ENCODE measurements at places on chromosomes 6 and 20.

DNA sequence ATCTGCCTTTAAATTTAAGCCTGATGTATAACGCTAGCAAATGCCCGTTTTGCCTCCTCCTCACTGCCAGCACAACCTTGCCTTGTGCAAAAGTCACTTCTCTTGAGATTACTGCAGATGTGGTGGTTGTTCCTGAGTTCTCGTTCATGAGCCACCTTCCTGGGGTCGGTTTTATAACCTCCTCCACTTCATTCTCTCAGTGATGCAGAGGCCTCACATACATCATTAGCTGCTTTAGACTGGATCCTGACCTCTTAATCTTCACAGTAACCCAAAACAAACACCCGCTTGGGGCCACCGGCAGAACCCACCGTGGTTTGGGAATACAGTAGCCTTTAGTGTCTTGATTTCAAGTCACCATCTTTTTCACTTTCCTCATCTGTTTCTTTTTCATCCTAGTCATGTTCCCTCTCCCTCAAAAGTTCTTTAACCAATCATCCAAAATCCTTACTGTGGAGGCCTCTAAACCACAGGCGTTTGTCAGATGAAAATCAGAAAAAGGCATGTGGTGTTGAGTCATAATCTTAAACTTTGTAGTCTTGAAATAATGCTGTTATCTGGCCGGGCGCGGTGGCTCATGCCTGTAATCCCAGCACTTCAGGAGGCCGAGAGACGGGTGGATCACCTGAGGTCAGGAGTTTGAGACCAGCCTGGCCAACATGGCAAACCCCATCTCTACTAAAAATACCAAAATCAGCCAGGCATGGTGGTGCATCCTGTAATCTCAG lies 430.3 kb upstream of the SOX4 start:
- DNase-seq, result peak; percentile 71

DNA sequence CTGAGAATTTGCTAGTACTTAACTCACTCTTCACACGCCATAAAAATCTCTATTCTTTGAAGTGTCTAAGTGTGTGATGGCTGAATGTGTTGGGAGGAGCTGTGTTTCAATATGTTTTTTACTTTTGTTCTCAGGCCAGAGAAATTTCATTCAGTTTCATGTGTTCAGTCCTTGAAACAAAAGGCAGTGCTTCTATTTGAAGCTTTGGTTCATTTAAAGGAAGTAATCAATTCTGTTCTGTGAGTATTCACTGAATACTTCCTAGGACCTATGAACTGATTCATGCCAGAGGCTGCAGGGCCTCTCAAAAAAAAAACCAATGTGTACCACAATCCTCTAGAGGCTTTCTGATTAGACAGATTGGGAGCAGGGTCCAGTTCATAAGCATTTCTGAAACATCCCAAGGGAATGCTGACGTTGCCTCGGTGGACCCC lies 12.4 kb upstream of the F13A1 start:
- no peak for DNase-seq

DNA sequence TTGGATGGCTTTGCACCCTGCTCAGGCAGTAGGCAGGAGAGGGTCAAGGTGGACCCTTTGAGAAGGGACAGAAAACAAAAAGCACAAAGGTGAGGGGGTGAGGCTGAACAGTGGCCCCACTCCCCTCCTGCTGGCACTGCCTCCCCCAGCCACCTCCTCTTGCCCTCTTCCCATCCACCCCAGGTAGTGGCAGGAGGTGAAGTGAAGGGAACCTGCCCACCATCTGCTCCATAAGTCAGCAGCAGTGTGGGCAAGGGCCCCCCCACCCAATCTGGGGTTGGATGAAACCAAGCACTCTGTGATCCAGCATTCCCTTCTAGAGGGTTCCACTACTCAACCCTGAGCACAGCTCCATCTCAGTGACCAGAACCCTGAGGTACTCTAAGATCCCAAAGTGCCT lies 26.1 kb upstream of the SLC22A7 start:
- no peak for DNase-seq

DNA sequence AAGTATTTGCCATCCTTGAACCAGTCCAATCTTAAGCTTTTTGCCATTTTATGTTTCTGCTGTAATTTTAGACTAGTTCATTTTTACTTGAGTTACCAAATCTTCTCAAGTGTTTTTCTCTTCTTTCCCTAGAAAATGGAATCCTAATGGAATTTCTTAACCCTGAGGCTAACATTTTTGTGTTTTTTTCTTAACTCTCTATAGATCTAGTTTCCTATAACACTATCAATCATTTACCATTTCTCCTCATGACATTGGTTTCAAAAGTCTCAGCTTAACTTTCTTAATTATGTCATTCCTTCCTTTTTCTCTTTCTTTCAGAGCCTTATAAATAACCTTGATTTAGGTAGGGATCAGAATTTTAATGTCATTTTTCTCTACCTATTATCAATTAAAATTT lies 54.8 kb downstream of the SENP6 start:
- no peak for DNase-seq

DNA sequence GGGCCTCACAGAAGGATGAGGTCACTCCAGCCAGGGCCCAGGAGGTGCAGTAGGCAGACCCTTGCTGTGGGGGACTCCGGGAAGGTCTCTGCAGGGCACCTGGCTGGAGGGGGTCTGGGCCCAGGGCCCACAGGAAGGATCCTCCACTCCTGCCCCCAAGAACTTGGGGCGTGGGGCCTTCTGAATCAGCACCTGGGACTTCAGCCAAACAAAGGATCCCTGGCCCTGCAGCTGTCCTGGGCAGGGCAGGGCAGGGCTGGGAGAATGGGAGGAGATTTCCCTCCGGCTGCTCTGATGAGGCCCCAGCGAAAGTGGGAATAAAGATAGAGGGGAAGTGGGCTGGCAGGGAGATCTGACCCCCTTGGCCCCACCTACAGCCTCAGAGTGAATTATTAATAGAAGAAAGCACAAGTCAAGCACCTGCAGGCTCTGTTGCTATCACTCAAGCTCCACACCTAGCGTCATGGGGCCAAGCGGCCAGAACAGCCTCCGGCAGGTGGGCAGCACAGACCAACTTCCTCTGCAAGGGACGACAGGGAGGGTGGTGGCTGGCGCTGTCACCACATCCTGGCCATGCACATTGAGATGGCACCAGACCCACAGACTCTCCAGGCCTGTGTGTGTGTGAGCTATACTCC lies 61.6 kb upstream of the MRPS10 start:
- no peak for DNase-seq

DNA sequence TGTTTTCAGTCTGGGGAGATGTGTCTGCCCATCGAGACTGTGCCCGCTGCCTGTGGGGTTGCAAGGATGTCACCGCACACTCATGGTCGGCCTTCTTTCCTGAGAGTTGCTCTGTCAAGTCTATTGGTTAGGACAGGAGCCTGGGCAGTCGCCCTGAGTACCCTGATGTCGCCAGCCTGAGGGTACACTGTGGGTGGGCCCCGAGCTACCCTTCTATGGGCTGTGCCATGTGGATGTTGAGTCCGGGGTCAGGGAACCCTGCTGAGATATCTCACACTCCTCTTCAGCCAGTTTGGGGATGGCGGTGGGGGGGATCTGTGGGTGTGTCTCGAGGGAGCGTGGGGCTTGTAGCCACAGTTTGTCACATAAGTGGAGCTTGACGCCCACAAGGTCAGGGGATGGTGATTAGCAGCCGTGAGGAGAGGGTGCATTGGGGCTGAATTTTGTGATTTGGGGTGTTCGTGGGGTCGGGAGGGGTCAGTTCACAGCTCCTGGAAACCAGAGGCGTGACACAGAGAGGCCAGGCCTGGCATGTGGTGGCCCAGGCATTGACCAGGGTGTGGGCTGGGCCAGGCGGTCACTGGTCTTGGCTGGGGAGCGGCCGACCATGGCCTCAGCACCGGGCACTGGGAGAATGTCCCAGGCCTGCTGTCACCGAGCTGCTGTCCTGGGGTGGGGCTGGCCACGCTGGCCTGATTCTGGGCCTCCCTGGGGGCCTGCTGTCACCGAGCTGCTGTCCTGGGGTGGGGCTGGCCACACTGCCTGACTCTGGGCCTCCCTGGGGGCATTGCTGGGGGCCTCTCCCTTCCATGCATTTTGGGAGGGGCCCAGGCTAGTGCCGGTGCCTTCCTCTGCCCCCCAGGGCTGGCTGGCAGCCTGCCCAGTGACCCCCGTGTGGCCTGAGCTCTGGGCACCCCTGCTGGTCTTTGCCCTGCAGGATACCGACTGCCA lies 1.6 kb upstream of the NPBWR2 start:
- no peak for DNase-seq
